ENCODE measurements at places on chromosomes 16 and 17.
A peak's percentile ranks its signal among the peaks of the same experiment; 100 is the strongest.

GRCh38 chr16:9053006-9053601, 38.3 kb upstream of the HAPSTR1 start:
- no peak for DNase-seq

DNA sequence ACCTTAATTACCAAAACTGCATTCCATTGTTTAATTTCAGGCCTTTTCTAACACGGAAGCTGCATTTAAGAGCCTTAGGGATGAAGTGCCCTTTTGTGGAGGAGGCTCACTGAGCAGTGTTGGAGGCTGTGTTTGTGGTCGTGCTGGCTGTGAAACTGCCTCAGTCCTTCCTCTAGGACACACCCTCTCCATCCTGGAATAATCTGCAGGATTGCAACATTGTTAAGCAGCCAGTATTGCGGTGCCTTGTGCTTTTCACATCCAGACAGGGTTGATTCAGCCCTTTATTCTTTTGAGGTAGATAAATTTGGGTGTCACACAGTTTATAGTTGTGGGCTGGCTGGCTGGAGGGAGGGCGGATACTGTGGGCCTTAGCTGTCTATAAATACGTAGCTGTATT, 141.6 kb downstream of the CDRT15L2 start:
- DNase-seq, result no peak

- no peak for DNase-seq
These were observed 124.2 kb upstream of the N4BP1 start for GRCh38 chr16:48734220-48734619.

DNA sequence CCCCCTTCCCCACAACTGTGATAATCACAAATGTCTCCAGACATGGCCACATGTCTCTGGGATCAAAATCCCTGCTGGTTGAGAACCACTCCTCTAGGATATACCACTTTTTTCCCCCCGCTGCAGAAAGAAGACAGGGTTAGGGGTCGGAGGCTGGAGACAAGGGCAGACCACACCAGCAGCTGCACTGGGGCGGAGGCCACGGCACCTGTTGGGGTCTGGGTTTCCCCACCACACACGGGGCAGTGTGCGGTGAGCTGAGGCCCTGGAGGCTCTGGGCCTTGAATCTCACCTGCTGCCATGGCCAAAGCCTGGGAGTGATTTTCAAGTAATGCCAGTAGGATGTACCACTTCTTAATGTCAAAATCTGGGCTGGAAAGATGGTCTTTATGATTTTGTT, 320.5 kb downstream of the SNX29 start:
- DNase-seq, result no peak

DNA sequence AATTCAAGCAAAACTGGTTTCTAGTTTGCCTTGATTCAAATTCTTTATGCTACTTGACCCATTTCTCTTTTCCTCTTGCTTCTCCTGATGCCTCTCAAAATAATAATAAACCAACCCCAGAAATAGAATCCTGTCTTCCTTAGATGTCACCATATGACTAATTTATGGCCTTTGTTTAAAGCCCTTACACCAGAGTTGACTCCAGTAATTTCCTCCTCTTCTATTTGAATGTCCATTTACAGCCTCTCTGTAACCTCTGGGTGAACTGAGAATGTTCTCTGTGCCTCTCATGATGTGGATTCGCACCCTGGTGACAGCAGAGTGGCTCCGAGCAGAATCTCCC, 31.5 kb downstream of the ZFHX3 start:
- no peak for DNase-seq

DNA sequence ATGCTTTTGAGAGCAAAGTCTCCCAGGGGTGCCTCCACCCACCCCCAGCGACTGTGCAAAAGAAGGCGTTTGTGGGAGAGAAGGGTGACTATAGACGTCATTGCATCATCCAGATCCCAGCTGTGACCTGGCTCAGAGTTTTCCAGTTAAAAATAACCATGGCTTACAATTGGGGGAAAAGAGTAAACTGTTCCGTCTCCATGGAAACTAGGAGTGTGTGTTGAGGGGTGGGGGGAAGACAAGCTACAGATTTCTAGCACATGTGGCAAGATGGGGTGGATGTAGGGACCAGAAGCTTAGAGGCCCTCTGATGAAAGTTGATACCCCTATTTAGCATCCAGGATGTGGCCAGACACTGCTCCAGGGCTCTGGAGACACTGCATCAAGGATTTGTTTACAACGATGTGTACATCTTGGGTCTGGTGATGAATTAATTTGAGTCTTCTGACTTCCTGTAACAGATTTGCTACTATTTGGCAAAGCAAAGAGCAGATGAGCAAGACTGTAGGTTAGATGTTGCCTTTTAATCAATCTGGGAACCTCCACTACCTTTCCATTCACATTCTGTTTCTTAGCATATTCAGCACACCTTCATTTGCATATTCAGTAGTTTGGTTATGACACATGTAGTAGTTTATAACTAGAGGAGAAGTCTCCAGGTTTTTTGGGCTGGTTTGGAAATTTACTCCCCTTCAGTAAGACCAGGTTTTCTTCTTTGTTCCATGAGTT, 6.2 kb upstream of the DUSP14 start:
- no peak for DNase-seq

DNA sequence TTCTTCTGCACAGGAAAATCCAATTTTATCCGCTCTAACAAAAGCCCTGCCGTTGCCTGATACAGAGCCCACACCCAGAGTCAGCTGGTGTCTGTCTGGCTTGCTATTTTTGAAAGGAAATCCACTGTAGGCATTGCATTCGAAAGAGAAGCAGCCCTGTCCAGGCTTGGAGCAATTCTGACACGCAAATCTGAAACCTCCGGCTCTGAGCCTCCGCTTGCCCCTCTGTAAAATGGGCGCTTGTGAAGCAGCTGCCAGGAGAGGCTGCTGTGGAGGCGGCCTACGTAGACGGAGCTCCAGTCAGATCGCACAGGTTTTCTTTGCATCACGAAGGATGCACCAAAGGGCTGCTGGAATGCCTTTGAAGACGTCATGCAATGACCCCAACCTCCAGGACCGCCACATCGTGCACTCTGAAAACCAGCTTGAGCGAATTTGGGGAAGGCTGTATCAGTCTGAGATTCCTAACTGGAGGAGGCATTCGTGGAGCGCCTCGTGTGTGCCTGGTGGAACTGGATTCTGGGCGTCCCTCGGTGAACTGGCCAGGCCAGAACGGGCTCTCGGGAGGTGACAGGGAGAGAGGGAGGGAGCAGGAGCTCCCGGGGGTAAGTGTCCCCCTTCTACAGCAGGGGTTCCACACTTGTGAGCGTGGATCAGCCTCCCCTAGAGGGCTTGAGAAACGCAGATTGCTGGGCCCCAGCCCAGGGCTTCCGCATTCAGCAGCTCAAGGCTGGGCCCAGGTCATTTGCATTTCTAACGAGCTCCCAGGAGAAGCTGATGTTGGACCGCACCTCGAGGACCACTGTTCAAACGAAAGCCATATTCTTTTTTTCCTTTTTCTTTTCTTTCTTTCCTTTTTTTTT, 215.5 kb downstream of the MRTFB start:
- DNase-seq, result no peak

GRCh38 chr16:31347445-31347844, 7.5 kb upstream of the ITGAX start:
- DNase-seq, result no peak

DNA sequence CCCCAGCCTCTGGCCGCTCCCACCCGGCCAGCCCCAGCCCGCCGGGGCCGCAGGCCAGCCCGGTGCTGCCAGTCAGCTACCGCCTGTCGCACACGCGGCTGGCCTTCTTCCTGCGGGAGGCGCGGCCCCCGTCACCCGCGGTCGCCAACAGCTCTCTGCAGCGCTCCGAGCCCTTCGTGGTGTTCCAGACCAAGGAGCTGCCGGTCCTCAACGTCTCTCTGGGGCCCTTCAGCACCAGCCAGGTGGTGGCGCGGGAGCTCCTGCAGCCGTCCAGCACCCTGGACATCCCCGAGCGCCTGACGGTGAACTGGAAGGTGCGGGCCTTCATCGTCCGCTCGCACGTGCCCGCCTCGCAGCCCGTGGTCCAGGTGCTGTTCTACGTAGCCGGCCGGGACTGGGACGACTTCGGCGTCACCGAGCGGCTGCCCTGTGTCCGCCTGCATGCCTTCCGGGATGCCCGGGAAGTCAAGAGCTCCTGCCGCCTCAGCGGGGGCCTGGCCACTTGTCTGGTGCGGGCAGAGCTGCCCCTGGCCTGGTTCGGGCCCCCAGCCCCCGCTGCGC, 46.8 kb downstream of the TMEM132E start:
- no peak for DNase-seq

GRCh38 chr17:44778656-44779210, 19.9 kb downstream of the ADAM11 start:
- peak; percentile 37 for DNase-seq

DNA sequence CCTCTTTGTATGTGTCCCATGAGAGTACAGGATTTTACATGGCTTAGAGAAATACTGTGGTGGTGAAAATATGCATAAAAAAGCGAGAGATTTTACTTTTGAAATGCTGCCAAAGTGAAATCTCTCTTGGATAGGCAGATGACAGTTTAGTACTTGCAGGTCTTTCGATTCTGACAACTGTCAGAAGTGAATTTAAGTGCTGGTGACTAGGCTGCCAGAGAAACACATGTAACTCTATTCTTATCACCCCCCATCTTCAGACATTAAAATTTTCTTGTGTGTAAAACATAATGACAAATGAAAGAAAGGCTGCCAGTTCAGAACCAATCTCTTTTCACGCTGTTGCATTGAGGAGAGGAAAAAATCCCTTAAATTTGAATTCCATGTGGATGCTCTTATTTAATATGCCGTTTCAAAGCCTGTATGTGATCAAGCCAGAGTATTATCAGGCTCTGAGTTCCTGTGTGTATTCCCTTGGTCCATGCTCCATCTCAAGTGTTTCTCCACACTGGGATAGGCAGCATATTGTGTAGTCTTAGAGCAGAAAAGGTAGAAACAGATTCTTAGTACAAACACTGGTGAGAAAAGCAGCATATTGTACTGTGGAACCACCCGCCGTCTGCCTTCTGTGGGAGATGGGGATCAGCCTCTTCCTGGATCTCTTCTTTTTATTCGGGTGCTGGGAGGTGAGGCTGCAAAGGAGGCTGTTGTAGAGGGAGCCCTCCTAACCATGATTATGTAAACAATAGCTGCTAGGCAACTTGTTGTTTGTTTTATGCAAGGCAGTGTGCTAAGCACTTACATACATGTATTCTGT, 291.3 kb downstream of the WWOX start:
- DNase-seq, result no peak

DNA sequence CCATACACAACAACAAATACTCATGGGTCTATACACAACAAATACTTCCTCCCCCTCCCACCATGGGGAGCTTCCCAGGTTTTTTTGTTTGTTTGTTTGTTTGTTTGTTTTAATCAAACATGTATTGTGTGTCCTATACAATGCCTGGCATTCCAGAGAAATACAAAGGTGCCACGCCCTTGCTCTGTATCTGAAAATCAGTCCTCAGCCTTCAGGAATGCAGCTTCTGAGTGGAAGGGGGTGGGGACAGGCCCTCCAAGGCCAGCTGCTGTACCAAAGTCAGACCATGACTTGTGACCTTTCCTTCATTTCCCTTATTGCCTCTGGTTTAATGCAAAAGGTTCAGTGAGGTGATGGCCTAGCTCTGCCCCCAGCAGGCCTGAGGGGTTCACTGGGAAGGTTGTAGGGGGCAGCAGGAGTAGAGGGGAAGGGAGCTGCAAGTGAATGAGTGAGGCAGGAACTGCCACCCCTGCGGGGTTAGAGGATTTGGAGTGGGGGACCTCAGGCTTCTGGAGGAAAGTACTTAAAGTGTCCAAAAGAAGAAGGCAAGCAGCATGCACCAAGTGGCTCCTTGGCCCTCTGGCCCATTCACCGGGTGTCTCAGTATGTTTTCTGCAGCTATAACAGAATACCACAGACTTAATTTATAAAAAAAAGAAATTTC, 105.2 kb downstream of the CLEC16A start:
- DNase-seq, result no peak

DNA sequence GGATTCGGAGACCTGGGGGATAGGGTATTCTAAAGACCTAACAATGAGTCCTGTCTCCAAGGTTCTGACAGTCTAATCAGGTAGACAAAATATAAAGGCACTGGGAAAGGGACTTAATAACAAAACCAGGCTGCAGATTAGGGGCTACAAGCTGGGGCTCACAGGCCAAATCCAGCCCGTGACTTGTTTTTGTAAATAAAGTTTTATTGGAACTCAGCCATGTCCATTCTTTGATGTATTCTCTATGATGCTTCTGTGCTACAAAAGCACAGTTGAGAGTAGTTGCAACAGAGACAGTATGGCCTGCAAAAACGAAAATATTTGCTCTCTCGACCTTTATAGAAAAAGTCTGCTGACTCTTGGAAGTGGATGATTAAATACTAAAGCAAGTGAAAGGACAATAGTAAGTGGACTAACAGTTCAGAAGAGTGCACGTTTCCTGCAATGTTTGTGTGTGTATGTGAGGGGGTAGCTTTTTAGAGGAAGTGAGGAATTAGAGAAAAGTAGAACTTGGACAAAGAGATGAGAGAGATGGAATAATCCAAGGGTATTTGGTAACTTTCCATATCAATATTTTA, 115.4 kb upstream of the ZFHX3 start:
- DNase-seq, result no peak

DNA sequence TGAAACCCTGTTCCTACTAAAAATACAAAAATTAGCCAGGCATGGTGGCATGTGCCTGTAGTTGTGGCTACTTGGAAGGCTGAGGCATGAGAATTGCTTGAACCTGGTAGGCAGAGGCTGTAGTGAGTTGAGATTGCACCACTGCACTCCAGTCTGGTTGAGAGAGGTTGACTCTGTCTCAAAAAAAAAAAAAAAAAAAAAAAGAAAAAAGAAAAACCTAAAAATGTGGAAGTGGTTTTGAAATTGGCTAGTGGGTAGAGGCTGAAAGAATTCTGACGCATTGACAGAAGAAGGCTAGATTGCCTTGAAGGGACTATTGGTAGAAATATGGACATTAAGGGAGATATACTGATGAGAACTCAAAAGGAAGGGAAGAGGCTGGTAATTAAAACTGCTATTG, 33.6 kb upstream of the CPPED1 start:
- DNase-seq, result no peak

DNA sequence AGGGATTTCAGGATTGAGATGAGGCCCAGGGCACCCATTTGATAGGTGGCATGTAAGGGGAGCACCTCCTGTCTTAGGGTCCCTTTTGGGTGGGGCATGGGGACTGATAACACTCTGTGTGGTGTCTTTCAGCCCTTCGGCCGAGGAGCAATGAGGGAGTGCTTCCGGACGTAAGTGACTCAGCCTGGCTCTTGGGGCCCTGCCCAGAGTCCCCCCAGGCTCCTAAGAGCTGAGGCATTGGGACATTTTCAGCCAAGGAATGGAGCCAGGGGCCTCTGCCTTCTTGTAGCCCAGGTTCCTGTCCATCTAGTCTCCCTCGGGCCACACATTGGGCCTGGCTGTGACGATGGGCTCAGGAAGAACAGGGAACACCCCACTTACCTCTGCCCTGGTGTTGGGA, 44.4 kb downstream of the EEF2K start:
- no peak for DNase-seq

DNA sequence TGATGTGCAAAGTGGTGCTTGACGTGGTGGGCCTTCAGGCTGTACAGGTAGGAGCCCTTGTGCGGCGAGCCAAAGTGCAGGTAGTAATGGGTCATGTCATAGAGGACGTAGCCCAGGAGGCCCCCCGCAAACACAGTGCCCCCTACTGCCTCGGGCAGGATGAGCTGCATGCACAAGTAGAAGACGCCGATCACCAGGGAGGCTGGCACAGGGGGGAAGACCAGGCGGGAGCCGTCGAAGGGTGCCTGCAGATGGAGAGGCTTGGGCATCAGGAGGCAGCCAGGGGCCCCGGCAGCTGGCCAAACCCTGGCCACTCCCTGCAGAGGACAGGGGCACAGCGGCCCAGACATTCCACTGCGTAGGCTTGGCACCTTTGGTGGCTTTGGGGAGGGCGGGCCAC, 15.7 kb upstream of the MLKL start:
- DNase-seq, result no peak

GRCh38 chr16:54115558-54115957, 171.0 kb downstream of the IRX3 start:
- DNase-seq, result no peak

Measured in bone marrow (tissue), 2 donors.